NCI-H1048 (cell line): ENCODE measurements at places on chromosomes 7 and 10.

DNA sequence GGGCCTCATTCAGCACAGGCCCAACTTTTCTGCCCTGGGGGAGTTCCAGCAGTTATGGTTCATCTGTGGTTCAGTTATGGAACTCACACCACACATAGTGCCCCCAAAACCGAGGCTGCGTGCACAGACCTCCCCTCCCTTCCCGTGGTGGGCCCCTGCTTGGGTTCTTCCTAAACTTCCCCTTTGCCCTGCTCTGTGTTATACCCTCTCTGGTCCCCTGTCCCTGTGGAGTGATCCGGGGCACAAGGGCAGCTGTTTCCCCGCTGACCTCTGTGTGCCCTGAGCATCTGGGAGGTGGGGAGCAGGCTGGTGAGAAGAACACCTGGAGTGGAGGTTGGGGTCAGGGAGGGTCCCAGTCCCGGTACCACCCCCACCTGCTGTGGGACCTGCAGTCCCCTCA, 39.4 kb downstream of the HTRA1 start:
- DNase-seq, result no peak

GRCh38 chr10:123146894-123147634, 872 bp upstream of the HMX2 start:
- DNase-seq, result no peak

DNA sequence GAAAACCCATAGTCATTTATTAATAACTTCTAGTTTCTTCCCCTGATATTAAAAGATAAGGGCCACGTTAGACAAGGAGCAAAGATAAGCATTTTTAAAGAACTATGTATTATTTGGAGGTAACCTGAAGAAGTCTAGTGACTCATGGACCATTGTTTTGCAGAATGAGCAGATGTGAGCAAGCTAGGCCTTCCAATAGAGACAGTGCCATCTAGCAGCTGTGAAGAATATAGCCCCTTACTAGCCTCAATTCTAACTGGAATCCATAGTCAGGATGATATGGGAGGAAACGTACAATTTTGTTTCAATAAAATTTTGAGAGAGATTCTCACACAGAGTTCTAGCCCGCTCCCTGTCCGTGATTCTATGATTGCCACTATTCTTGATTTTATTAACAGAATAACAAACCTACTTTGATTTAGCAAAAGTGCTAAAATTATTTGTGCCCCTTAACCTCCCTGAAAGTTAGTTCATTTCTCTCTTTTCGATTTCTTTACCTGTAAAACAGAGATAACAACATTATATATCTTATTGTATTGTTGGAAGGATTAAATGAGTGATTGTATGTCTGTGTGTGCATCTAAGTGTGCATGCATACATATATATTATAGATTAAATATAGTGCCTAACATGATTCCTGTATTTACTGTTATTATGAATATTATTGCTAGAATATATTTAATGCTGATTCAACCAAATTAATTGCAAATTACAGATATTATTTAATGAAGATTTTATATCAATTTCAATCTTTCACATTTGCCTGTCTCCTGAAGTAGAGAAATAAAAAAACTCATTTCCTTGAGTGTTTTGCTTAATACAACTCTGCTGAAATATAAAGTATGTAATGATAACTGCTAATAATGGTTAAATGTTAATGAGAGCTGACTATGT, 22.7 kb downstream of the FAM237B start:
- DNase-seq, result no peak

DNA sequence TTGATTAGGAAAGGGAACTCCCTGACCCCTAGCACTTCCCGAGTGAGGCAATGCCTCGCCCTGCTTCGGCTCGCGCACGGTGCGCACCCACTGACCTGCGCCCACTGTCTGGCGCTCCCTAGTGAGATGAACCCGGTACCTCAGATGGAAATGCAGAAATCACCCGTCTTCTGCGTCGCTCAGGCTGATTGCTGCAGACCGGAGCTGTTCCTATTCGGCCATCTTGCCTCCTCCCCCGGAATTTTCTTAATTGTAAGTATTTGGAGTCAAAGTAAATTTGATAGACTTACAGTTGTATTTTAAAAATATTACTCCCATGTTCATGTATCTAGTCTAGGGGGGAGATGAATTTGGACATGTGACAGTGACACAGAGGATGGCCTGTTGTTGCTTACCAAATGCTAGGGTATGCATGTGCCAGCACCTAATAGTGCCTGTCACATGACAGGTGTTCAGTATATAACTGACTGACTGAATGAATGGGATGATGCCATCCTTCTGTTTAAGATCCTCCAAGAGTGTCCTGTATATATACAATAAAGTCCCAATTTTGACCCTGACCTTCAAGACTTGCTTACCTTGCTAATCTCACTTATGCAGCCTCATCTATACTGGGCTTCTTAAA, 42.0 kb upstream of the ICA1 start:
- no peak for DNase-seq

GRCh38 chr7:6268907-6269306, 3.5 kb downstream of the CYTH3 start:
- no peak for DNase-seq

GRCh38 chr10:42615419-42615818, 23.0 kb downstream of the ZNF33B start:
- DNase-seq, result no peak

DNA sequence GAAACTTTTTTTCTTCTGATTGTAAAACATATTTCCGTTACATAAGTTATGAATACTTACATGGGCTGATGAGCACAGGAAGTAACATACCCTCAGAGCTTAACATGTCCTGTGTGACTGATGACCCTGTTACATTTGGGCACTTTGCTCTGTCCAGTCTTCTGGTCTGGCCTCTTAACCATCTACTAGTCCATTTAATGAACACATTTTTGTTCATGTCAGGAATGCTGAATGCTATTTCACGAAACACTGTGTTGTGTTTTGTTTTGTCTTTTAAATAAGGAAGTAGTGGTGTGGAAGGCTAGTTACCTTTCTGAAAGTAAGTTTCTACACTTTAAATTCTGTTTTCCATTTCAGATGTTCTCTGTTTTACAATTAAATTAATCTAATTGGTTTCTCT, 77.7 kb downstream of the RBM33 start:
- no peak for DNase-seq

GRCh38 chr10:62244088-62244487, 24.6 kb downstream of the RTKN2 start:
- DNase-seq, result no peak

GRCh38 chr10:119275085-119275484, 67.7 kb downstream of the GRK5 start:
- DNase-seq, result no peak

GRCh38 chr10:35852721-35853120, 210.6 kb upstream of the FZD8 start:
- no peak for DNase-seq

DNA sequence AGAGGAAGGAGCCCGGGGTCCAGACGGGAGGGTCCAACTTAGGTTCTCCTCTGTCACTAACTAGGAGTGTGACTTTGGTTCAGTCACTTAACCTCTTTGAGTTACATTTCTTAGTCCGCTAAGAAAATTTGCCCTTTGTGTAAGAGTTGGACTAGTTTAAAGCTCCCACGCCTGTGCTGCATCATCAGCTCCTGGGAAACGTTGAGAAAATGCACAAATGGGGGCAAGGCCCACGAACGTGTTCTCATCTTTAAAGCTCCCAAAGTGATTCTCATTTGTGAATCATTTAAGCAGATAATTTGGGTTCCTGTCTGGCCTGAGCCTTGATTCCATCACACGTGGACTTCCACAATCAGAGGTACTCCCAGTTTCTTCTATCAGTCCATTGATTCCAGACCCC, 6.3 kb downstream of the ZNF467 start:
- DNase-seq, result no peak

DNA sequence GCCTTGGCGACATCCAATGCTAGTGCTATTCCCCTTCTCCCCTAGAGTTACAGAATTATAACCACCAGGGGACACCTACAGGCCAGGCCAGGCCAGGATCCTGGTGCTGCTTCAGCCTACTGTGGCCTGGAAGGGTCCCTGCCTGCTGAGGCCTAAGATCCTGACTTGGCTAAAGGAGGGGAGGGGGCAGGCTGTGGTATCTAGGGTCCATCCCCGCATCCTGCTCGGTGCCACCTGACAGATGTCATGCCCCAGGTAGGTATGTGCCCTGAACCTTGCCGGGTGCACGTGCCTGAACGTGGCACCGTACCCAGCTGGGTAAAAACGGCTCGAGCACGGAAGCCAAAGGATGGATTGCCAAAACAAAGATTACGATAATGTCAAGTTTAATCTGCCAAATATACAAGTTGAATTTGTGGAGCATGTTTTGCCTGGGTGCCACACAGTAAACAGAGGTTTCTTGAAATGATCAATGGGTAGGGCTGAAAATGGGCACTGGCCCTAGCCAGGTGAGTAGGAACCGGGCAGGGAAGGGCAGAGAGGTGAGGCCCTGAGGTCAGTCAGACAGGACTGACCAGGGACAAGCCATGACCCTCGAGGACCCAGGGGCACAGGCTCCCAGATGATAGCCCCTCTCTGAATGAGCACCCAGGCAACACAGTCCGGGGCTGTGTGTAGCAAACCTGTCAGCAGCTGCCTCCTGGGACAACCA, 12.6 kb downstream of the PDAP1 start:
- DNase-seq, result no peak

- DNase-seq, result no peak
These were observed 139.3 kb downstream of the SLC25A13 start for GRCh38 chr7:96182424-96183158.

DNA sequence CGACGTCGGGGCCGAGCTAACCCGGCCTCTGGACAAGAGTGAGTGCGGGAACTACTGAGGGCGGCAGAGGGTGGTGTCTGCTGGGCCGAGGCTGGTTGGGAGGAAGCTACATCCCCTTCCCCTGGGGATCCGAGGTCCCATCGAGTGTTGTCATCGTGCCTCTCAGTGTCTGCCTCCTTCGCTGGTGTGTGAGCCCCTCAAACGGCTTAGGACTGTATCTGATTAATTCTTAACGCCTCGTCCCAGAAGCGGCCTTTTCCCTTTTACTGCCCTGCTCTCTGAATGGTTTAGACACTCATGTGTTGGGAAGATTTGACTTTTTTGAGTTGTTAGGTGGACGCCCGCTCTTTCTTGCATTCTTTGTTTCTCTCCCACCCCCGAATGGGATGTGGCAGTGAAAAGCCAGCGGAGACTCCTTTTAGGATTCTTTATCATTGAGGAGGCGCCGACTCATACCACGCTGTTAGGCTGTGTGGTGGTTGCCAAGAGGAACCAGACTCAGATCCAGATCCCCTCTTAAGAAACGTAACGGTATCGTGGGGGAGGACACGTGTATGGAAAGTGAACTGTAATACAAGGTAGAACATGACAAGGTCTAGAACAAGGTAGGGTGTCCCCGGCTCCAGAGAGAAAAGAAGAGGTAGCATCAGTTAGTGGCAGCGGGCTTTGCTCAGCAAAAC, 631 bp downstream of the SUPV3L1 start:
- DNase-seq, result no peak

- no peak for DNase-seq
These were observed 236.2 kb downstream of the ELFN1 start for GRCh38 chr7:1906087-1906830.

DNA sequence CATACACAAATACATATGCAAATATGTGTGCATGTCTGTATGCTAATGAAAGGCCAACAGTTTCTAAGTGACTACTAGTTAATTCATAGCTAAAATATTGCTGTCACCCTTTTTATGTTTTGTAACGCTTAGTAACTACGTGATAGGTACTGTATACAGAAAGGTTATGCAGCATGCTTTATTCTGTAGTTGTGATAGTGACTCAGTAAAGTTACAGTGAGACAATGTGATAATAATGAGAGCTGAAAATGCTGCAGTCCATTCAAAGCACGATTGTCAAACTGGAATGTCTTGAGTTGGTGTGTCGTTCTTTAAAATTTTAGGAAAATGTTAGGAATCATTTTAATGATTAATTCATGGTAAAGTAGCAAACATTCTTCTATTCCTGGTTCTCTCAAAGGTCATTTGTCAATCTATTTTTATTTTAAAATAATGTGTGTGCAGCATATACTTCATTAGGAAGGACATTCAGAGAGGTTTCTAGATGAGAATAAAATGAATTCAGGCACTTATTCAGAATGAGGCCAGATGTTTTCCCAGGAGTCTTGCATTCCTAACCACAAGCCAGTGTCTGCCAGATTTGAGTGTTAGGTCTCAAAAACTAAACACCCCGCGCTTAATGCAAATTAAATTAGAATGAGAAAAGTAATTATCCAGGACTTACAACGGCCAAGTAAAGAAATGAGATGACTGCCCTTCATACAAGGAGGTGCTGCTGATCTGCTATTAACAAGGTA, 408.8 kb upstream of the FZD8 start:
- no peak for DNase-seq

- DNase-seq, result no peak
These were observed 41.8 kb upstream of the C10orf71 start for GRCh38 chr10:49257154-49257553.

GRCh38 chr7:47346377-47346914, 235.5 kb downstream of the TNS3 start:
- DNase-seq, result no peak

DNA sequence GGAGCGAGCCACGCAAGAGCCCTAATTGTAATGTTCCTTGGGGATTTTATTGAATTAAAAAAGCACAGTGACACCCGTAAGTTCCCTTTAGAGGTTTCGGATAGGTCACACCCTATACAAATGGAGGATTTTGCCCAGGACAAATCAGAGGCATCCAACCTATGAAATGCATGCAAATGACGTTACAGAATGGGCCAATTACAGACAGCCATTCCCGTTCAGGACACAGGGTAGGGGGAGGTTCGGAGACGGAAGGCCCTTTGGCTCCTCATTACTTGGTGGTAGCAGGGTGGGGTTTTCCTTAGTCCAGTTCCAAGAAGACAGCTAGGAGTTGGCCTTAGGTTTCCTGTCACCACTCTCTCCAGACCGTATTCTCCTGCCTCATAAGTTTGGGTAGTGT, 754.1 kb downstream of the IPMK start:
- DNase-seq, result no peak
